ENCODE measurements at places on chromosomes 7 and 10.

- DNase-seq: no peak
These were observed 265.2 kb upstream of the LYZL1 start for GRCh38 chr10:29023678-29024077.

DNA sequence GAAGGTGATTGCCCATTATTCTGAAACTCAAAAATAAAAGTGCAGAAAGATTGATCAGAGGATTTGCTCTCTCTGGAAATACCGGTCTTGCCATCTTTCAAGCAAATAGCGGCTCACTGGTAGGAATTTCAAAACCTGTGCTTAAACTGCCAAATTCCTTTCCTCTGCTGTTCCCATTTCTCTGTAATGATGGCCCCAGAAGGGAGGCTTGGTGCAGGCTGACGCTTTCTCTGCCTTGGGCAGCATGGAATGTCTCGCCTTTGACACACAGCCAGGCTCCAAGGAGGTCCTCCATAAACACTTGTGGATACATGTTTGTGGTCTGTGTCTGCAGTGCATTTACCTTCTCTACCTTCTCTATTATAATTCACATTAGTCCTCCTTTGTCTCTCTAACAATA, 146.8 kb downstream of the HIBADH start:
- DNase-seq: no peak

DNA sequence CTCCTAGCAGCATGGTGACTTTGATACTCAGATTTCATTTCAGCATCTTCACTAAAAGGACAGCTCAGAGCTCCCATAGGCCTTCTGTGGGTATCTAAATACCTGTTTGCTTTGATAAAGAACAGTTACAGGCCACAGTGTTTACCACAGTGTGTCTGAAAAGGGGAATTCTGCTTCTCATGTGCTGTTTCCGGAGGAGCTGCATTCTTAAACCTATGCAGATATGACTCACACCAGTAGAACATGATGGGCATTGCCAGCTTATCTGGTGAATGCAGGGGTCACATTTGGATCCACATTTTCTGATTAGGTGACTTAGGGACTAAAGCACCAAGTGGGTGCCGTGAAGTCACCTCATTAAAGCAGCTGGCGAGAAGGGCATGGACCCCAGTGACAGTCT, 52.6 kb downstream of the TRRAP start:
- DNase-seq: no peak

DNA sequence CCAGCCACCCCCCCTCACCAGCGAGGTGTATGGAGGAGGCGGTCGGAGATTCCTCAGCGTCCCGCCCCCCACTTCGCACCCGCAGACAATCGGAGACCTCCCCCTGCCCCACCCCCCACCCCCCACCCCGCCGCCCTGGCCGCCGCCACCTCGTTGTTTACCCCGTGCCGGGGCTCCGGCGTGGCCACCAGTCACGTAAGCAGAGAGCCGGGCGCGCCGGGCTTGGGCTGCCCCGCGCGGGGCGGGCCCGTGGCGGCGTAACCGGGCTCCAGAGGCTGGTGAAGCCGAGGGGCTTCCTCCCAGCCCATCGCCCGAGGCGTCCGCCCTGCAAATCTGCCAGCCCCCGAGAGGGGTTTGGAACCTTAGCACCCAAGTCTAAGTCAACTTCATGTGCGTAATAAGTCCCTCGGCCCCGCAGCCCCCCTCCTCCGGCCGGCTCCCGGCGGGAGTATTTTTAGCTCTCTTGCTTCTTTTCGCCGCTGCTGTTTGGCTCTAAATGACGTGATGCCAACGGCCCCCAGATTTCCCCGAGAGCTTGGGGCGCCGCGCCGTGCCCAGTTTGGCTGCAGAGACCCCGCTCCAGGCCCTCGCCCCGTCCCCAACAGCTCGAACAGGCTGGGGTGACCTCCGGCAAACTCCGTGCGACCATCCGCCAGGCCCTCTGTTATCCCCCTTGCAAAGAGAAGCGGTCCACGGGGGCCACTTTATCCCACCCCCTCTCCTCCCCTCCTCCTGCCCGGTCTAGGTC, 2.7 kb downstream of the MXI1 start:
- peak; percentile 62 for DNase-seq

- no peak for DNase-seq
These were observed 13.1 kb upstream of the FAM20C start for GRCh38 chr7:179209-179681.

All from head of caudate nucleus (tissue), 42 donors.